ENCODE measurements at places on chromosomes 2 and 18.

DNA sequence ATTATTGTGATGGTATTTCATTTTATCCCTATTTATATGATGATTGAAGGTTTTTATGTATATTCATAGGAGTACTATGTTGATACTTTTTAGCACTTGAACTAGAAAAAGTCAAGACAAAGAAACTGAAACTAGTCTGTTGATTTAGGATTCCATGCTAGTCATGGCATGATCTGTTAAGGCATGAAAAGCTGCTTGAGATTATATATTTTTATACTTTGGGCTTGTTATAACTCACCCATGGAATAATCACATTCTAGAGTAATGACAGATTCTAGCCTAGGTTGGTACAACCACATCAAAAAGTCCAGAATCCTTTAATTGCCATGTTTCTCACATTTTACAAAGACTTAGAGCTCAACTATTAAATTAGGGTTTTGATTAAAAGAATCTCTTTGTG is 472.6 kb upstream of the CELF4 start:
- no peak for DNase-seq

DNA sequence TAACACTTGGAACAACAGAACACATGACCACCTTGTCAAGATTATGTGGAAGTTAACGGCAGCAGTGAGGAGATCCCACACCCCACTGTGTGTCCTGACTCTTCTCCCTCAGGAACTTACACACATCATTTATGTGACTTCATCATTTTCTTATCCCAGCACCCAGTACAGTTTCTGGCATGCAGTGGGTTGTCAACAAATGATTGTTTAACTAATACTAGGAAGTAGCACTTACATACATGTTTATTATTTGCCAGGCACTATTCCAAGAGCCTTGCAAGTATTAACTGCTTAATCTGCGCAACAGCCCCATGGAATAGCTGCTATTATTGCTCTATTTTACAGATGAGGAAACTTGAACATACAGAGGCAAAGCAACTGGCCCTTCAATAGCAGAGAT is 391.5 kb downstream of the TXNL1 start:
- DNase-seq, result no peak

DNA sequence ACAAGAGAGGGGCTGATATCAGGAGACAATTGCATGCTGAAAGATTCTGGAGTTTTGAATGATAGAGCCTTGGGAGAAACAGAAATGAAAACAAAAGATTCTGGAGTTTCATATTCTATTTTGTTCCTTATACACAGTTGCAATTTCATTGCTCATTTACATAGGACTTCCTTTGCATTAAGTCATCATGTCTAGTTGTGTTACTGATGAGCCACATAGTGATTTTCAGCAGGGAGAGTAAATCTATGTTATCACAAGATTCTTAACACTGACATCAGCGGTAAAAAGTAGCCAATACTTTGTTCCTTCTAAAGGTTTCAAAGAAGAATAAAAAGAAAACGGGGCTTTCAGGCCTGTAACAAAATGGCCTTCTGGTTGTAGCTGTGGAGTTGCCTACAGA is 7.1 kb downstream of the ADAM17 start:
- no peak for DNase-seq

- no peak for DNase-seq
Observed at GRCh38 chr2:177930916-177931315, 141.7 kb downstream of the PDE11A start.

GRCh38 chr2:240986787-240987411 is 11.5 kb upstream of the SNED1 start:
- DNase-seq, result no peak

Measured in stimulated activated CD8-positive, alpha-beta memory T cell treated with anti-CD3 and anti-CD28 coated beads, Interleukin-15, amount 100 ng/mL, for 48 hours (primary cell).